ENCODE measurements at places on chromosomes 12 and 14.

- no peak for DNase-seq
Measured at GRCh38 chr12:28998662-28999120, 150.4 kb upstream of the FAR2 start.

DNA sequence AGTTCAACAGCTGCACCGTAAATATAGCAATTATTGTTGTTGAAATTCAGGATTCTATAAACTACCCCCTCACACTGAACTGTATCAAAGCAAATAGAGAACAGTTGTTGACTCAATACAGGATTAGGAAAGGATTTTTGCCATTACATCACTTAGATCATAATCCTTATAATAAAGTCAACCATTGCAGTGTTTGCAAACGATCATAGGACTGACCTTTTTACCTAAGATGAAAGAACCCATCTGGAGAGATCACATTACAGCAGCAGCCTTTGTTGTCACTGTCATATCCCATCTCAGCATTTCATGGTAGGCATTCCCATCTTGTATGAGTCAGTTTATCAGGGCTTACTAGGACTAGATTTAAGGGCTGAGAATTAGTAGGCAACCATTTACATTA lies 96.1 kb downstream of the IPO8 start:
- DNase-seq, result no peak

DNA sequence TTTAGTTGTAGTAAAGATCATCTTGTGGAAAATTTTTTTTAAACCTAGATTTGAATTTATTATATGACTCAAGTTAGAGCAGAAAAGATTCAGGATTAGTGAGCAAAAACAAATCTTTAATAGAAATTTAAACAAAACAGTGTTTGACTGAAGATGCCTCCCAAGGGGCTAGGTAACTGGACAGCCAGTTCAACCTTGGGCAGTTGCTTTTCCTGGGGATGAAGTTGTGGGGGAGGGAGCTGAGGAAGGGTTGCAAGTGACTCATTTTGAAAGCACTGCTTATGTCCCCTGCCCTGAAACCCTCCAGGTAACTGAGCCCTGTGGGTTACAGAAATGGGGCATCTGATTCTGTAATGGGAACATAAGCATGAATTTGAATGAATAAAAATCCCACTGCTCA lies 13.1 kb downstream of the CFAP54 start:
- peak; percentile 24 for DNase-seq

DNA sequence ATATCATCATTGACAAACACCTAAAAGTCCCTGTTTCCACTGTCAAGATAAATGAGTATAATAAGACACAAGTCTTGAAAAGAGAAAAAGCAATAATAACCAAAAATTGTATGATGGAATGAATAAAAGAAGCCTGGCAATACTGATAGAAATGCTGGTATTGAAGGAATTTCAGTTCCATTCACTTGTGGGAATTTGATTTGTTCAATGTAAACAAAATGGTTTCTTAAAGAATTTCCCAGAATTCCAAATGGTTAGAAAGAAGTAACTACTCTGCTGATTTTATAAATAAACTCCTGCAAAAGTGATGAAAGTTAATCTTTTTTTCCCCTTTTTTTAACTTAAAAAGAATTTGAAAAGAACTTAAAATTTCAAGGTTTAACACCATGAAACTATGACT lies 129.9 kb upstream of the PDZRN4 start:
- no peak for DNase-seq

GRCh38 chr12:31586728-31587127 lies 4.2 kb downstream of the DENND5B start:
- no peak for DNase-seq

- no peak for DNase-seq
Measured at GRCh38 chr14:70902184-70902583, 5.1 kb upstream of the PCNX1 start.

GRCh38 chr12:13030541-13031291 lies 13.5 kb upstream of the FAM234B start:
- no peak for DNase-seq

- DNase-seq, result no peak
Measured at GRCh38 chr12:76529226-76529918, 30.2 kb downstream of the OSBPL8 start.

GRCh38 chr12:57087010-57087690 lies 1.8 kb upstream of the NAB2 start:
- DNase-seq, result peak; percentile 92

DNA sequence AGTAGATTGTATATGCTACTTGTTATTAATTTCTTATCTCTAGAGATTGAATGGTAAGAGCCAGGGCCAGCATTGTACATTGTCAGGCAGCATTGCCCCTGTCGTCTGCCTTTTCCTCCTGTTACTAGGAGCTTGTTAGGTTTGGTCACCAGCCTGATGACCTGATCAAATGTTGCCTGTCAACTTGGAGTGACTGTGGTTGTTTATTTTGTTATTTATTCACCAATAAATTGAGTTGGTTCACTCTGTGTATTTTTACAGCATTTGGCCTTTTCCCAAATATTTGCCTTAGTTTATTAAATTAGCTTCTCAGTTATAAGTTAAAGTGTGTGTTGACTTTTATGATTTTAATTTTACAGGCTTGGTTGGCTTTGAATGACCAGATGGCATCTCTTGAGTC lies 88.4 kb downstream of the PRKCH start:
- DNase-seq, result no peak

Measured in CD4-positive, alpha-beta T cell treated with Interleukin-12 subunit alpha and Interleukin-12 subunit beta, for 1 hour (primary cell).